AG20443 (cell line): ENCODE measurements at places on chromosomes 3 and 15.

DNA sequence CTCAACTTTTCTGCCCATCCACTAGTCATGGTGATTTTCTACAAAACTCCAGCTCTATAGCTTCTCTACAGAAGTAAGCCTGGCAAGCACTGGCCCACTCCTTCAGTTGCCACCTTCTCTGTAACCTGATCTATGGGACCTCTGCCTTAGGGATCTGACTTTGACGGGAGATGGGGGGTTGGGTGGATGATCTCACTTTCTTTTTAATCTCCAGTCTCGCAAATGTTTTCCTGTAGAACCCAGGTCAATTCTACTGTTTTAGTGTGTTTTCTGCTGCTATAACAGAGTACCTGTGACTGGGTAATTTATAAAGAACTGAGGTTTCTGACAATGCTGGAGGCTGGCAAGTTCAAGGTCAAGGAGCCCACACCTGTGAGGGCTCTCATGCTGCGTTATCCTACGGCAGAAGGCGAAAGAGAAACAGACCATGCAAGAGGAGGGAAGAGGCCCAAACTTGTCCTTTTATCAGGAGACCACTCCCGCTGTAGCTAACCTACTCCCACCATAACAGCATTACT, 189.9 kb upstream of the THRB start:
- no peak for DNase-seq

GRCh38 chr3:191068946-191069813, 129.9 kb upstream of the OSTN start:
- DNase-seq = no peak

DNA sequence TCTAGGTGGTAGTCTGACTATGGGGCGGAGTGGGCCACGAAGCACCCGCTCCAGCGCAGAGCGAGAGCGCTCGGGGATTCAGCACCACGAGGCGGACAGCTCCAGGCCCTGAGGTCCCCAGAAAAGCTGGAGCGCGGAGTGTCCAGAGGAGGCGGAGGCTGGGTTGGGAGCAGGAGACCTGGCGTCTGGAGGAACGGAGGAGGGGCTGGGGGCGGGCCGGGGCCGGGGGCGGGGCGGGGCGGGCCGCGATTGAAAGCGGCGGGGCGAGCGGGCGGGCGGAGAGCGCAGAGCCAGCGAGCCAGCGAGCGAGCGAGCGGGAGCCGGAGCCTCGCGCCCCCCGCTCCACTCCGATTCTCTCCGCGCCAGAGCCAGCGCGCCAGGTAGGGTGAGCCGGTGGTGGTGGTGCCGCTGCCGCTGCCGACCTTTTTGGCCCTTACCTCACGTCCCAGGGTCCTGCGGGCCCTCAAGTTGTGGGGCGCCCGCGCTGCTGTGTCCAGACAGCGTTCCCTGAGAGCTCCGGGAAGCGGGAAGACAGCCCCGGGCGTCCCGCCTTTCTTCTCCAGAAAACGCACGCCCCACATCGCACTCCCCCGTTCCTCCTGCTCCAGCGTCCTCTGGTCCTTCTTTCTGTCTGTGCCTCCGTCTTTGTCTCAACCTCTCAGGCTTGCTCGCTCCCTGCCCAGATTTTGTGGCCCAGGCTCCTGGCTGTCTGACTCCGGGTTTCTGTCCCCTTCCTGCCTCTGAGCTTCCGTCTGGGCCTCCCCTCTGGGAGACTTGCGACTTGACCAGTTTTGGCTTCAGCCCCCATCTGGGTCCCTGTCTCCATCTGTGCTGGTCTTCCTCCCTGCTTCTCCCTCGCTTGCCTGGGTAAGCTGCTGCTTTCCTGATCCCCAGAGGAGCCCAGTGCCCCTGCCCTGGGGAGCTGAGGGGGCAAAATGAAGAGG, at the start of gene GRM2:
TSS of gene GRM2 (plus strand) at position 281 of the 944 bp plus-strand sequence. CDS start 1,916 bp downstream, outside the sequence.
- DNase-seq = peak; percentile 93

- peak; percentile 23 for DNase-seq
Observed at GRCh38 chr3:178083906-178084866, 452.1 kb upstream of the KCNMB2 start.

- DNase-seq = no peak
Observed at GRCh38 chr3:65728138-65728537, 310.6 kb downstream of the MAGI1 start.

DNA sequence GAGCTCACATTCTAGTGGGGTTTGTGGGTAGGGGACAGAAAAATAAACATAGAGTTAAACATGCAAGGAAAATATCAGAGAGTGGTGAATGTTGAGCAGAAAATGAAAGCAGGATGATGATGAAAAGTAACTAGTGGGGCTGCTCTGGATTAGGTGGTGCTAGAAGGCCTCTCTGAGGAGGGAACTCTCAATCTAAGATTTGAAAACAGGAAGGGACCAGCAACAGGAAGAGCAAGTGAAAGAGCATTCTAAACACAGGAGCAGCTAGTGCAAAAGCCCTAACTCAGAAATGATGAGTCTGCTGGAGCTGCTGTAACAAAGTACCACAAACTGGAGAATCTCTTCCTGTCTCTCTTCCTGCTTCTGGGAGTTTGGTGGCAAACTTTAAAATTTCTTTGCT, 468.6 kb upstream of the AGTR1 start:
- DNase-seq = no peak

DNA sequence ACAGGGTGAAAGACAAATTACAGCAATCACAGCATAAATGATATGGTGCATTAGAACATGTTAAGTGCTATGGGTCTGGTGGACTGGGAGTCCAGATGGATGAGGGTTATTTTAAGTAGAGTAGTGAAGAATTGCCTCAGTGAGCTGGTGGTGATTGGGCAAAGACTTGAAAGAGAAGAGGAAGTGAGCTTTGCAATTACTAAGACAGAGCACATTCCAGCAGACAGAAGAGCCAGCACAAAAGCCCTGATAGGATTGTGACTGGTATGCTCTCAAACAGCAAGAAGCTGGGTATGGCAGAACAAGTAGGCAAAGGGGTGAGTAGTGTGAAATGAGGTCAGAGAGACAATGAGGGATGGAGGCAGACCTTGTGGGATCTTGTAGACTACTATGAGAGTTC, 2.1 kb upstream of the ACKR4 start:
- peak; percentile 48 for DNase-seq

DNA sequence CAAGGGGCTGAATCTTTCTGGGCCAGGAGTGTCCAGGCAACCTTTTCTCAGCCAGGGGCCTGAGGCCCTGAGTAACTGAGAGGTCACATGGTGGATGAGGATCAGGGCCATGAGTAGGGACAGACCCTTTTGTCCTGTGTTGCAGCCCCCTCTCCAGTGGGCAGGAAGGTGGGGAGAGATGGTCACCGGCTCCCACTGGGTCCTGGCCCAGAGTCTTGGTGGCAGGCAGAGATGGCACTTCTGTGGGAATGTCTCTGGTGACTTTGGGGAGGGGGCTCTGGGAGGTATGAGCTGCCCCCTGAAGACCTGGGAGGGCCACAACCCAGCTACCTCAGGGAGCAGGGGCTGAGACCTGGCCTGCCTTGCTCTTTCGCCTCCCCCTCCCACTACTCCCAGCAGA, 6.8 kb downstream of the ESYT3 start:
- DNase-seq = no peak

DNA sequence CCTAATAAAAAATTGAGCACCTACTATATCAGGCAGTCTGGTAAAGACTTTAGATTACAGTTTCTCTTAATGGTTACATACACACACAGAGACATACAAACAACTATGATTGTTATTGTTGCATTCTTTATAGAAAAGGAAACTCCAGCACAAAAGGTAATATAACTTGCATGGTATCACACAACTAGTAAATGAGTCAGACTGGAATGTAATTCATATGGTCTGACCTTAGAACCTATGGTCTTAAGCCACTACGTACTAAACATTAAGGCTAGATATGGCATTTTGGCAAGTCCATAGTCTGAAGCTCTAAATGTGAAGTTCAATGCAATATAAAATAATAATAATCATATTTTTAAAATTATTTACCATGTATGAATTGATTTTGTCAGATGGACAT, 380.6 kb downstream of the LSAMP start:
- DNase-seq = no peak

- DNase-seq = peak; percentile 13
Observed at GRCh38 chr3:141052201-141053069, 1.3 kb downstream of the SPSB4 start.

- DNase-seq = no peak
Observed at GRCh38 chr3:118890206-118890605, 144.4 kb downstream of the IGSF11 start.

- DNase-seq = no peak
Observed at GRCh38 chr3:122251428-122251827, 68.0 kb downstream of the CASR start.

DNA sequence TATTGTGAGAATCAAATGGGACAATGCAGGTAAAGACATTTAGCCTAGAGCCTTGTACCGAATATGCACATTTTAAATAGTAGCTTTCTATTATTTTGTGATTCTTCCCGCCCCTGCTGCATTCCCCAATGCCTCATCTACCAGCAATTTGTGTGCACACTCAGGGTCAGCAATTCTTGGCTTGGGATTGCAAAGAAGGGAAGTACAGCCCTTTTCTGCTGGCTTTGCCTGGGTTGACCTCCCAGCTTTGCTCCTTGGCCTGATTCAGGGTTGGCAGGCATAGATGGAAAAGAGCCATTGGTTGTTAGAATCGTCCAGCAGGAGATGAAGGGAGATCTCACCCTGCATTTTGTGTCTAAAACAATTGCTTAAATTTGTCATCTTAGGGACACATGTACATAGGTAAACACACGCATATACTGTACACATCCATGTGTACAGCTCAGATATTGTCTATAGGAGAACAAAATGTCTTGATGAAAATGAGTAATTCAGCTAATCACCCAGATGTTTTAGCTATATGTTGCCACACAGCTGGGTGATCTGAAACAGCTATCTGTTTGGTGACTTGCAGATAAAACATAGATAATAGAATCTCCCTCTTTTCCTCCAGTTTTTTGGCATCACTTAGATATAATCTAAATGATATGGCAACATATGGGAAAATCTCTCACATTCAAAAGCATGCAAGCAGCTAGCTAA, 340.9 kb upstream of the TBL1XR1 start:
- peak; percentile 87 for DNase-seq

GRCh38 chr3:71111784-71112440, 471.6 kb downstream of the FOXP1 start:
- peak; percentile 68 for DNase-seq

- DNase-seq = no peak
Observed at GRCh38 chr3:182258538-182259177, 534.6 kb upstream of the ATP11B start.

GRCh38 chr3:74302969-74303368, 311.5 kb downstream of the CNTN3 start:
- no peak for DNase-seq

- no peak for DNase-seq
Observed at GRCh38 chr3:12975748-12976522, 97.3 kb downstream of the IQSEC1 start.

DNA sequence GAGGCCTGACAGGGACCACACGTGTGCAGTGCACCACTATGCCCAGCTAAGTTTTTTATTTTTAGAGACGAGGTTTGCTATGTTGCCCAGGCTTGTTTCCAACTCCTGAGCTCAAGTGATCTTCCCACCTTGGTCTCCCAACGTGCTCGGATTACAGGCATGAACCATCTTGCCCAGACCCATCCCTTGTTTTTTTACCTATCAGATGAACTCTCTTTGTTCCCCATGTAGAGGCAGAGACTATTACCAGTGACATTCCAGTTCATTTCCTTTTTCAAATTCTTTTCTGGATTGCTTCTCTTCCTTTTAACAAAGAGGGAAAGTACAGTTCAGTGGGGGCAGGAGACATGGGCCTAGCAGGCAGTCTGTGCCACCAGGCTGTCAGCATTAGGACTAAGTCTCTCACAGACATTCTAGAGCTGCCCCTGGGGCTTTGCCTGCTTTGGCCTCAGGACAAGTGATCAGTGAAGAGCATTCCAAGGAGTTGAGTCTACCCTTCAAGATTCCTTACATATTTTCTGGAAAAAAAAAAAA, 103.5 kb upstream of the SLC7A14 start:
- DNase-seq = peak; percentile 92

- no peak for DNase-seq
Observed at GRCh38 chr3:51778554-51778953, 483 bp downstream of the IQCF6 start.

DNA sequence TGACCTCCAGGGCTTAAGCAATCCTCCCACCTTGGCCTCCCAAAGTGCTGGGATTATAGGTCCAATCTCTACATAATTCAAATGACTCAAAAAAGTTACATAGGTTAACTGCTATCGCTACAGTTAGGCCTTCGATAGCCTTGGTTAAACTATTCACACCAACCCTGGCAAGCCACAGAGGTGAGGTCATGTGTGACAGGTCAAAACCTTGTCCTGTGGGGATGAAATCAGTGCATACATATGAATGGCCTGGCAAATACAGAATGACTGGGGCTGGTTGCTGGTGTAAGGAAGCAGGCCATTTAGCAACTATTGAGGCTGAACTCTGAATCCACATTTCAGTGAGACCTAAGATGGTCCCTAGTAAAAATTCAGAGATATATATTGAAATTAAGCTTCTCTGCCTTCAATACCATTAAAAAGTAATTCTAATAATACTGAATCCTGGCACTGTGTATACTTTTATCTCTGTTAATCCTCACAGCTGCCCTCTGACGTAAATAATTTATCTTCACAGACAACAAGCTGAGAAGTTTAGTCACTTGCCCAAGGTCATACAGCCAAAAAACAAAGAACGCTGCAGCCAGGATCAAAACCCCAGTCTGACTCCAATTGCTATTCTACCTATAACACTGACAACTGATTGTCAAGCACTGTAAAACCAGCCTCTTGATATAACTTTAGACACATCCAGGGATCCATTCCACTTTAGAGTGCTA, 35.3 kb downstream of the MKRN2 start:
- no peak for DNase-seq

DNA sequence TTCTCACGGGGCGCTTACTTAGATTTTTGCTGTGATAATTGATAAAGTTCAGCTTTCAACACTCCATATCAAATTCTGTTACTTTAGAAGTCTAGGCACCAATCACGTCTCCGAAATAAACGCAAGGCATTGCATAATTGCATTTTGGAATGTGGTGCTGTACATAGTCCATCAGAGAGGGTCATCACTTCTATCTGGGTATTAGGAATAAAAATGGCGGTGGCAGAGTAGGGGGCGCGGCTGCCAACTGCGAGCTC, 365 bp upstream of the UQCC5 start:
- DNase-seq = no peak

- DNase-seq = no peak
Observed at GRCh38 chr3:147613725-147614124, 204.6 kb downstream of the ZIC1 start.

DNA sequence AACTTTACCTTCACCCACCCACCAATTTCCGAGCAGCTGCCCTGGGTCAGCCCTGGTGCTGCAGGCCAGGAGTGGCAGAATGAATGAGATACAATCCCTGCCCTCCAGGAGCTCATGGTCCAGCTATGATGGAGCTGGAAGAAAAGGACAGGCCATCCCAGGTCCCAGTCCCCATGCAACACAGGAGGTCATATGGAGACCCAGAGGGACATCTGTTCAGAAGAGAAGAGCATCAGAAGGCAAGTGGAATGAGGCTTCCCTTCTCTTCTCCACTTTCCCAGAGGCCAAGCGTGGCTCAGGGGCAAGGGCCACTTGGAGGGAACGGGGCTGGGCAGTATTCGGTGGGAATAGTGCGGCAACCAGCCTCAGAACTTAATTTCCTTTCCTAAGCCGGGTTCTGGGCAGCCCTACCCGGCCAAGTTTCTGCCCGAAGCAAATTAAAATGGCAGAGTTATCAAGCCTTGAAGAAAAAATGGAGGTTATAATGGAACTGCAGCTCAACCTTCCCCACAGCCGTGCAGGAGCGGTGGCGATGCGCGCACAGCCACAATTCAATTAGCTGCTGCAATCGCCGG, 35.9 kb downstream of the TLE3 start:
- DNase-seq = no peak

- peak; percentile 61 for DNase-seq
Observed at GRCh38 chr3:12139111-12139511, 19.6 kb downstream of the TIMP4 start.

GRCh38 chr3:157094751-157095480, 65.0 kb downstream of the CCNL1 start:
- peak; percentile 22 for DNase-seq
